ENCODE measurements at places on chromosomes 1 and 21.

DNA sequence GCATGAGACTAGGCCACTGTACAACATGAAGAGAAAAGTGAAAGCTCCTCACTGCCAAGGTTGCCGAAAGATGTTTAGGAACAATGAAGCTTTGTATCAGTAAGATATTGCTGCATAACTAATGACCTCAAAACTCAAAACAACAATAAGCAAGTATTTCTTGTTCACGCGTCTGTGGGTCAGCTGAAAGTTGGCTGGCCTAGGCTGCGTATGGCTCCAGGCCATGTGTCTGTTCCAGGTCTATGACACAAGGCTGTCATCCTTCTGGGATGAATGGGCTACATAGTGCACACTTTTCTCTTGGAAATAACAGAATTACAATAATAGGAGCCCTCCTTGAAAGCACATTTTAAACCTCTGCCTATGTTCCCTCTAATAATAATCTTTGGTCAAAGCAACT is 515.9 kb downstream of the PLPP3 start:
- no peak for DNase-seq

GRCh38 chr1:12001996-12002493 is 17.3 kb upstream of the MIIP start:
- no peak for DNase-seq

DNA sequence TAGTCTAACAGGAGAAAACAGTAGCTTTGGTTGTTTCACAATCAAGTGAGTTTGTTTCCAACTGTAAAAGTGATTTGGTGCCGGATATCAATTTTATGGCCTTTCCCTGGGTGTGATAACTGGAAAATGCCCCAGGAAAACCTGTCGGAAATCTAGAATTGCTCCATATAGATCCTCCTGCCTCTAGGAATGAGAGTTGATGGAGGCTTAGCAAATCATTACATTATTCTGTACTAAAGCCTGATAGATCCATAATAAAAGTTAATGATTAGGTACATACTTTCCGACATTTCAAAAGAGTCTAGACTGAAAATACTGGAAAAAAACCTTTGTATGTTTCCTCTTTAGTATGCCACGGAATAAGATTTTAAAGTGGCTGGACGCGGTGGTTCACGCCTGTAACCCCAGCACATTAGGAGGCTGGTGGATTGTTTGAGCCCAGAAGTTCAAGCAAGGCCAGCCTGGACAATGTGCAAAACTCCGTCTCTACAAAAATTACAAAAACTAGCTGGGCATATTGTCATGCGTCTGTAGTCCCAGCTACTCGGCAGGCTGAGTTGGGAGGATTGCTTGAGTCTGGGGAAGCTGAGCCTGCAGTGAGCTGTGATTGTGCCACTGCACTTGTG is 70.0 kb upstream of the SLC45A1 start:
- DNase-seq: no peak

- DNase-seq: no peak
Measured at GRCh38 chr1:47257224-47257623, 25.2 kb upstream of the TAL1 start.

DNA sequence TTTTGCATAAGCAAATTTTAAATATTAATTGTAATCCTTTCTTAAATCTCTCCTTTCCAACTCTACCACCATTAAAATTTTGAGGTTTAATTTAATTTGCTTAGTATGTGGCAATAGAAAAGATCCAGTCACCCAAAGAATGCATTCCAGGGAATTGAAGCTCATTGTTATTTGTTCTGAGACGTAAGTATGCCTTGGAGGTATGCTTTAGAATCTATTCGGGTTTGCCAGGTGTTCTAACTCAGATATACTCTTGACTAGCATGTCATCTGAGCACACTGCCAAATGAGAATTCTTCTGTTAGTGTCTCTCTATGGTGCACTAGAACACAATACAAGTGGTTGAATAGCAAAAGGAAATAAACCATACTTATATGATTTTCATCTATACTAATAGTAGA is 813.6 kb upstream of the ADGRL2 start:
- DNase-seq: no peak

GRCh38 chr1:64895500-64895899 is 70.8 kb downstream of the JAK1 start:
- DNase-seq: no peak

- DNase-seq: no peak
Measured at GRCh38 chr1:226446094-226446493, 38.2 kb upstream of the PARP1 start.

DNA sequence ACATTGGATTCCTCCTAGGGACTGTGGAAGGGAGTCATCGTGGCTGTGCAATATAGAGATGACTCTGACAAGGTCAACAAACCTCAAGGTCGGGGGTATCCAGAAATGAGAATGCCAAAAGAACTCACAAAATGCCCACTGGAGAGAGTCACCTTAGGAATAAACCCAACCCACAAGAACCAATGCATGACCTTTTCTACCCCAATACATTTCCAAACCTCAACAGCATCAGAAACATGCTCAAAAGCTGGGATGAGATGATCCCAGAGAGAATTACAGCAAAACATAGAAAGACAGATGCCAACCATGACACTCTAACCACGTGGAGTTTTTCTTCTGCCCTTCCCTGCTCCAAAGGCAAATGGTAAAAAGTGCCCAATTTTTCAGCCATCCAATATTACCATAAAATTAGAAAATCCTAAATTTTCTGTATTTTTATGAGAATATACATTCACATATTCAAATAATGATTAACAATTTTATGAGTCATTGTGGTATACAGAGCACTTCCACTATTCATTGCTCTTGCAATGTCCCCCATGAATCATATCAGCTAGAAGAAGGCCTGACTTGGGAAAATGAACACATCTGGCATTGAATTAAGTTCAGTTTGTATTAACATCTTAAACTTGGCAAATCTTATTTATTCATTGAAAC is 88.2 kb upstream of the PALMD start:
- no peak for DNase-seq

GRCh38 chr1:169249611-169250010 is 118.0 kb downstream of the NME7 start:
- DNase-seq: no peak

GRCh38 chr21:31115249-31115648 is 77.0 kb upstream of the KRTAP19-8 start:
- no peak for DNase-seq

GRCh38 chr1:81424061-81424460 is 376.7 kb upstream of the ADGRL2 start:
- no peak for DNase-seq

DNA sequence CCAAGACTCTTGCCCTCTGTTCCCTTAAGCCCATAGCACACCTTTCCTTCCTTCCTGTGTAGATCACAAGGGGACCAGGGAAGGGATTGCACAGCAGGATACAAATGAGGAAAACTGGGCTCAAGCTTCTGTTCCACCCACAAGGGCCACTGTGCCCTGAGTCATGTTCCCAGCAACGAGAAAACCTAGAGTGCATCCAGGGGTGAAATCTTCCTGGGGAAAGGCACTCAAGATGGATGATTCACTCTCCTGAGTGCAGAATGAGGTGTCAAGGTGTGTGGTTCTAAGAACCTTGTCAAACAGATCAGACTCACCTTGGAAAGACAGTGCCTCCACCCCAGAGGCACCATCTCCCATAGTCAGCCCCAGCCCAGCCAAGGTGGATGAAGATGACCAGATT is 40.7 kb upstream of the EYA3 start:
- DNase-seq: no peak

DNA sequence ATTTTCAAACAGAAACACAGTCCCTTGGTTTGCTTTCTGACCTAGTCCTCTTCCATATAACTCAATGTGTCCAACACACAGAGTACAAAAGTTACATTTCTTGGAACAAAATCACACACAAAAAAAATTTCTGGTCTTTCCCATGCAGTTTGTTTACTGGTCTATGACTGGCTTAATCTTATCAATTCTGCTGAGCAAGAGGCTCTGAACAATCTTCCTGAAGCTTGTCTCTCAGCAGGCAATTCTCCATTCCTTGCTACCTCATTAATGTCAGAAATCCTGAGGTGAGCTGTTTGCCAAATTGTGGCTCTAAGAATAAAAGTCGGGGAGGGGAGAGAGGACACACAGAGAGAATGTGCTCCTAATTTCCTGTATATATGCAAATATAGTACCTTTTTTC is 423.6 kb downstream of the HLX start:
- no peak for DNase-seq

- DNase-seq: peak; percentile 29
Measured at GRCh38 chr1:113677250-113678158, 81.8 kb downstream of the PHTF1 start.

GRCh38 chr1:100239961-100240360 is 9.7 kb downstream of the DBT start:
- no peak for DNase-seq

GRCh38 chr1:11784256-11784992 is 21.3 kb downstream of the MTHFR start:
- no peak for DNase-seq

DNA sequence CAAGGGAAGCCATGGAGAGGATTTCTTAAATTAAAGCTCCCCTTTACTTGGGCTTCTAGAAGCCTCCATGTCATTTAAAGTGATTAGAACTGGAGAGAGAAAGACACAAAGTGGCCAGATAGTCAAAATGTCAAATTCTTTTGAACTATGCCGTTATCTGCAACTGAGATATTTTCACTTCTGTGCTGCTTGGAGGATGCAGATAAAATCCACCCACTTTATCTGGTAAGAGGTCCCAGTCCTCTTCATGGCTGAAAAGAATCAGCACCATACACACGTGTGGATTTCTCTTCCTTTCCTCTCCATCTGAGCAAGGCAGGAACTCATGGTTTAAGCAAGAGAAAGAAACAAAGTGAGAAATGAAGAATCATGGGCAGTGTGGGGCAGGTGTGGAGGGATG is 276.9 kb upstream of the RUNX1 start:
- DNase-seq: no peak

GRCh38 chr21:31500071-31500470 is 156.0 kb upstream of the TIAM1 start:
- no peak for DNase-seq

DNA sequence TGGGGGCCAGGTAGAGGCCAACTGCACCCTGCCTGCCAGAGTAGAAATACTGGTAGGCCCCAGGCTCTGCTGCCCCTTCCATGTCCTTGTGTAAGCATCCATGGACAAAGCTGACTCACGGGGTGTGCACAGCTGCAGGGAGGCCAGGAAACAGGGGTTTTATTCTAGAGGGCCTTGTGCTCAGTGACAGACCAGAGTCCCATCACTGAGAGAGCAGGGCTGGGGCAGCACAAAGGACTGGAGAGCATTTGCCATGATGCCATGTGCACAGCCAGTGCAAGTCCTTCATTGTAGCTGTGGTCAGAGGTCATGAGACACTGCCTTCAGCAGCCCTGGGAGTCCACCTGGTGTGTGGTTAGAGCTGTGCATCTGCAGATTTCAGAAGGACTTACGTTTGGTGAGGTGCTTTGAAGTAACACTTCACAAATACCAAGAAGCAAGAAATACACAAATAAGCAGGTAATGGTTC is 8.1 kb downstream of the ARF1 start:
- no peak for DNase-seq

- DNase-seq: no peak
Measured at GRCh38 chr1:31348449-31348848, 24.4 kb downstream of the FABP3 start.

DNA sequence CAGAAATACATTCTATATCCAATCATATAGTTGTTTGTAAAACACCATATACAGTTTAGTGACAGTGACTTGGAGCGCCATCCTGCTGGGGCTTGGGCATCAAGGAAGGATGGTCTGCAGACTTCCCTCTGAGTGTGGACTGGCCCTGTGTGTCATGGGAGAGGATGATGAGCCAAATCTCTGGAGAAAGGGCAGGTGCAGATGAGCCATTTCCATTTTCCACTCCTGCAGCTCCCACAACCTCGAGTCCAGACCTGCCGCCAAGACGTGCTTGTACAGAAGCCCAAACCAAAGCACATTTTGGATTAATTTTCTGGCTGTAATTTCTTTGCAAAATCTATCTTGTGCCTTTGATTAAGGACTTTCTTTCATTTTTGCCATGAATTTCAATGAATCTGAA is 48.3 kb upstream of the SLC22A15 start:
- no peak for DNase-seq

GRCh38 chr1:176692431-176692830 is 229.5 kb downstream of the PAPPA2 start:
- no peak for DNase-seq

GRCh38 chr1:106222403-106222802 is 834.1 kb upstream of the PRMT6 start:
- no peak for DNase-seq

DNA sequence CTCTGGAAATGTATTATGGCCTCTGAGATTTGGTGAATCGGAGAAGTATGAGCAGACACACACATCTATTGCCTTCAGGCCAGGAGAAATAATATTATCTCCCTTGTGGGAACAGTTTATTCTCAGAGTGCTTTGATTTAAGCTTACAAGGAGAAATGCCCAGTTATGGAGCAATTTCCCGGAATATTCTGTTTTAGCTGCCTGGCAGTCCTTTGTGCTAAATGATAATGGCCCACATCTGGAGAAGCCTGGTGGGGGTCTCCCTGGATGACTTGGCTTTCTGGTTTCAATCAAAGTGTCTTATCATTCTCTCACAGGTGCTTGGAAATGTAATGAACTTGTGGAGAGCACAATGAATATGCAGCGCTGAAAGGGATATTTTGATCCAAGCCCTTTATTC is 389.6 kb upstream of the USP24 start:
- no peak for DNase-seq

DNA sequence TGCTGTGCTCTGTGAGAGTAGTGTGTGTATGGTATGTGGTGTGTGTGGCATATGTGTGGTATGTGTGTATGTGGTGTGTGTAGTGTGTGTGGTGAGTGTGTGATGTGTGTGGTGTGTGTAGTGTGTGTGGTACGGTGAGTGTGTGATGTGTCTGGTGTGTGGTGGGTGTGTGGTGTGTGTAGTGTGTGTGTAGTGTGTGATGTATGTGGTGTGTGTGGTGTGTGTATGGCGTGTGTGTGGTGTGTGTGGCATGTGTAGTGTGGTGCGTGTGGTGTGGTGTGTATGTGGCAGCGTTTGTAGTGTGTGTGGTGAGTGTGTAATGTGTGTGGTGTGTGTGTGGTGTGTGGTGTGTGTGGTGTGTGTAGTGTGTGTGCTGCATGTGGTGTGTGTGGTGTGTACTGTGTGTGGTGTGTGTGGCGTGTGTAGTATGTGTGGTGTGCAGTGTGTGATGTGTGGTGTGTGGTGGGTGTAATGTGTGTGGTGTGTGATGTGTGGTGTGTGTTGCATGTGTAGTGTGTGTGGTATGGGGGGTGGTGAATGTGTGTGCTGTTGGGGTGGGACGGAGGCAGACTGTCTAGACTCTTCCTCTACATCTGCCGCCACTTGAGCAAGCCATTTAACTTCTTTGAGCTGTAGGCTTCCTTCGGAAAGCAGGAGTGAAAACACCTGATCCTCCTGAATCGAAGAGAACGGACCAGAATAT is 33.5 kb downstream of the GPA33 start:
- no peak for DNase-seq

All from CD4-positive, alpha-beta T cell treated with Interleukin-4 for 4 hours (primary cell).